CD4-positive, alpha-beta T cell treated with Interleukin-17A for 4 hours (primary cell): ENCODE measurements at places on chromosomes 1 and 21.

GRCh38 chr1:3789421-3790300, 6.6 kb downstream of the LRRC47 start:
- no peak for DNase-seq

DNA sequence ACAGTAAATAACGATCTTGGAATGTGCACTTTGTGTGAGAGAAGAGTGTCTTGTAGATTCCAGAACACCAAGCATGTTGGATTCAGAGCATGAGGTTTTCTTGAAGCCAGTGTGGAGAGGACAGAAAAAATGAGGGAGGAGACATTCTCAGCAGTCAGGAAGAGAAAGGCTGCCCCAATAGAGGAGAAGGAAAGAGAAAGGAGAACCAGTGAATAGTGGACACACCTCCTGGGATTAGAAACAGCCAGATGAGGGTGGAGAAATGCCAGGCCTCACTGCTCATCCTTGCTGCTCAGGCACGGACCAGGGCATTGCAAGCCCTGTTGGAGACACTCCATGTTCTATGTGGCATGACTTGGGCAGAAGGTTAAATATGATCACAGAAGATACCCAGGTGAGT, 69.0 kb upstream of the KAZN start:
- DNase-seq = no peak

- no peak for DNase-seq
Observed at GRCh38 chr1:87897481-87897880, 568.8 kb downstream of the LMO4 start.

DNA sequence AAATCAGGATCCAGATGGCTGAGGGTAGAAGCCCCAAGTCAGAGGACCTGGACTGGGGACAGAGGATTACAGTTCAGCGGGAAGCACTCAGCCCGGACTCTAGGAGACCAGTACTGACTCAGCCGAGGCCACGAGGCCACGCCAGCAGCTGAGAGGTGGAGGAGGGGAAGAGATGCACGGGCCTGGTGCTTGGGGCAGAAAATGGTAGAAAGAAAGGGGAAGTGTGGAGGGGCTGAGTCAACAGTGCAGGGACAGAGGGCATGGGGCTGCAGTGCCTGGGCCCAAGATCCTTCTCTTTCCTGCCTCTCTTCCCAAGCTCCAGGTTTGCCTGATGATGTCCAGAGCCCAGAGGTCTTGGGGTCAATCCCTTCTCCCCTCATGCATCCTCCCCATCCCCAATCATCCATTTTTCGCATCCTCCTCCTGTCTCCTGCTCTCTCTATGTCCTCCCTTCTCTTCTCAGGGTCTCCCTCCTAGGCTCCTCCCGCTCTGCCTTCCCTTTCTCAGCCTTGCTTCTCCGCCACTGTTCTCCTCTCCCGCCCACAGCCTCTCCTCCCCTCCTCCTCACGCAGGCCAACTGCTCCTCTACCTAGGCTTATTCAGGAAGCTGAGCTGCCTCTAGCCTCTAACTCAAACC, 7.7 kb downstream of the ARHGEF2 start:
- peak; percentile 58 for DNase-seq

GRCh38 chr1:197557302-197557701, 218.0 kb downstream of the DENND1B start:
- DNase-seq = no peak

GRCh38 chr1:8443558-8444194, 125.8 kb downstream of the SLC45A1 start:
- no peak for DNase-seq

DNA sequence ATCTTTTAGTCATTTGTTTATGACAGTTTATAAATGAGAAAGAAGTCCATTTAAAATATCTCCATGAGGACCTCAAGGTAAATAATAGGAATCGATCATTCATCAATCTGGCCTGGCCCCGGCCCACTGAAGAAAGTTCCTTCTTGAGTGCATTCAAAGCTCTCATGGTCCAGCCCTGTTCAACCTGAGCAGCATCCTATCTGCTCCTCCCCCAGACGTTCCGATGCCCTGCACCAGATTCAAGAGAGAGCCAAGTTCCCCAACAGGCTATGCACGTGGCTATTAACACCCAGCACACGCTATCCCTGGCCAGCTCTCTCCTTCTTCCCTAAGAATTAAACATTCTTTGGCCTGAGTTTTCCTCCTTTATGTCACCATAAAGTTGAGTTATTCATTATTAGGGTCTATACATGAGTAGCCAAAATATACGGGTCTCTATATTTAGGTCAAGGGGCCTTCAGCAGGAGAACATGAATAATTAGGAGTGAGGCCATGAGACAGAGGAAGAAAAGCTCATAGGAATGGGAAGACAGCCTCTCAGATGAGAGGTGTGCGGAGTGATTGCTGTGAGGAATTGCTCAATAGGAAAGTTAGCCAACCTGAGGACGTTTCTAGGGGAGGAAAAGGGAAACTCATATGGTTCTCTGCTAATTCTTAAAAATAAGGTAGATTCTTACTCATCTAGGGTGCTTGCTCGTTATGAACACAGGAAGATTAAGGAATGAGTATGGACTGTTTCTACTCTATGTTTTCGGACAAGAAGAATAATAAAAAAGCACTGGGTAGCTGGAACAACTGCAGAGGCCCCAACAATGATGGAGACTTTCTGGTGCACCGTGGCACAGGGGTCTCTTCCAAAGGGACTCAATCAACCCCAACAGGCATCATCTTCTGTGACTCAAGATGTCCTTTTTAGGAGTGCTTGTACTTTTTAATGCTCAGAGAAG, 23.6 kb downstream of the RUNX1 start:
- DNase-seq = no peak

GRCh38 chr1:245428681-245429080, 273.9 kb downstream of the KIF26B start:
- no peak for DNase-seq

- DNase-seq = no peak
Observed at GRCh38 chr1:107662971-107663370, 302.0 kb downstream of the VAV3 start.

GRCh38 chr1:208237241-208237640, 6.9 kb downstream of the PLXNA2 start:
- DNase-seq = no peak

DNA sequence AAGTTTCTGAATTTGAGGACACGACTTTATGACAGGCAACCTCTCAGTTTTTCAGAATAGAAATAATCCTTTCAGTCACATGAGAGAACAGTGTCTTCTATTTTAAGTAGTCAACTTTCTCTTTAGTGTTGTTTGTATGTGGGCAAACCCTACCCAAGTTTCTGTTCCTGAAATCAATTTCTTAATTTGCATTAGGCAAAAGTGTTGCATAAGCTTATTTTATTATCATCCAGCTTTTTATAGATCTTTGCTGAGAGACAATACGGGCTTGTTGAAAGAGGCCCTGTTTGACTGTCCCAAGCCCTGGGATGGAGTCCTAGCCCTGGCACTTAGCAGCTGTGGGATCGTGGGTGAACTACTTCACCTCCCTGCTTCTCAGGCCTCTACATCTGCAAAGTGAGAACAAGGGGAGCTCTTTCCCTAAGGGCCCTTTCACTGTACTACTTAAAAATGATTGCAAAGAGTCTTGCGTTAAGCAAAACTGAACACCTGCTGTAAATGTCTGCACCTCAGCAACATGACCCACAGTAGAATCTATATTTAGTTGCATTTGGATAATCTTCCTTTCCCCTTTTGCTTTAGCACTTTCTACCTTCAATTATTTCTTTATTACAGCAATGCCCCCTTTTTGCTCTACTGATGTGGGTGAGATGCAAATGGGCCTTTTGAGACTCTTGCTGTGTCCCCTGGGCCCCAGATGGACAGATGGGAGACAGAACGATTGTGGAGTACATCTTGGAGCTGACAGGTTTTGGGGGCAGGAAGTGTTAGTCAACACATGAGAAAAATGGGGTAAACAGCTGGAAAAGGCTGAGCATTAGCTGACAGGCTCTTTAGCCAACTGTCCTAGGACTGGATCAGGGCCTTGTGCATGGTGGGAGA, 41.0 kb upstream of the SCAF4 start:
- no peak for DNase-seq

GRCh38 chr1:166390366-166391033, 223.7 kb upstream of the FAM78B start:
- DNase-seq = no peak

- DNase-seq = peak; percentile 55
Observed at GRCh38 chr1:39672551-39672947, 642 bp upstream of the NT5C1A start.

DNA sequence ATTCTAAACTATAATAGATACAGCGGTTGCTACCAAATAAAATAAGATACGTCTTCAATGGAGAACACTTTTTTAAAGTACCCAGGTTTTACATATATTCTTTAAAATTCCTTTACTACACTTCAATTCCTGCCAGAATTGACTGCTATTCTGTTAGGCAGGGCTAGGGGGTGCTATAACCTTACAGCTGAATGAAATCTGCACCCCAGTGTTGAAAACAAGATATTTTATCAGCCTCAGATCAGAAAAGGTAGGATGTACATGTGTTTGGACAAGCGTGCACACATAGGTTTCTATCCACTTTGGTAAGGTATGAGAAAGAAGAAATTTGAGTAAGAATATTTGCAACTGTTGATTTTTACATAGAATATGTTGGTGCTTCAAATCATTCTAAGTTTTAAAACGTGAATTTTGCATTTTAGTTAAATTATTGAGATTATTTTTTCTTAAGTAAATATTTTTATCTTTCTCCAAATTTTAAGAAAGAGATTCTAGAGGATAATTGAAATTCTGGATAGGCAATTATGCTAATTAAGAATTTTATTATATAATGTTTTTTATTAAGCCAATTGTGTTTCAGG, 490.8 kb upstream of the ADGRL4 start:
- no peak for DNase-seq

- no peak for DNase-seq
Observed at GRCh38 chr1:212973426-212973825, 23.1 kb downstream of the VASH2 start.

DNA sequence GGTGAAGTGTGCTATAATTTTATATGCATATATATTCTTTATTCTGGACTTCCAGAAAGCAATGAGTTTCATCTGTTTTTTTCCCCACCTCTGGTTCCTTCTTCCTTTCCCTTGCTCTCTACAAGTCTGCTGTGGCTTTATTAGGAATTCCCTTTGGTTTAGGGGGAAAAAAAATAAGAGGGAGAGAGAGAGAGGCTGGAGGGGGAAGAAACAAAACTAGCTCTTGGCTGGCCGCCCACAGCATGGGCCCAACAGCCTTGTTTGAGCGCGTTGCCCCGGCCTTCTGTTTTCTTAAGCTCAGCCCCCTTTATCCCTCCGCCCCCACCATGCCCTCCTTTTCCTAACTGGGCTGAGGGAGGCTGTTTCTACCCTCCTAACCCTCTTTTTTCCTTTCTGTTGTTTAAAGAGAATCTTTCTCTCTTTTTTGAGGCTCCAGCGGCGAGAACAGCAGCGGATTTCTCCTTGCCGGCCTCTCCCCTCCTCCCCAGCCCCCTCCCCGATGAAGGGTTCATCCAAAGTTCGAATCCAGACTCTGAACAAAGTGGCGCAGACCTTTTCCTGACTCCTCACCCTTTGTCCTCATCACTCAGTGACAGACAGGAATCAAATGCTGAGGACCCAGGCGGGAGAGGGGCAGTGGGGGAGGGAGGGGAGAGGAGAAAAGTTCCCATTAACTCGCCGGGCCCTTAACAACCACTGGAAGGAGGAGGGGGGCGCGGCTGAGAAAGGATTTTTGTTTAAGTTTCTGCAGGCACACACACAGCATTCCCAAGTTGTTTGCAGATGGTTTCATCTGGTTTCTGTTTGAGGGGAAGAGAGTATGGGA, 29.7 kb downstream of the PBX1 start:
- DNase-seq = no peak

DNA sequence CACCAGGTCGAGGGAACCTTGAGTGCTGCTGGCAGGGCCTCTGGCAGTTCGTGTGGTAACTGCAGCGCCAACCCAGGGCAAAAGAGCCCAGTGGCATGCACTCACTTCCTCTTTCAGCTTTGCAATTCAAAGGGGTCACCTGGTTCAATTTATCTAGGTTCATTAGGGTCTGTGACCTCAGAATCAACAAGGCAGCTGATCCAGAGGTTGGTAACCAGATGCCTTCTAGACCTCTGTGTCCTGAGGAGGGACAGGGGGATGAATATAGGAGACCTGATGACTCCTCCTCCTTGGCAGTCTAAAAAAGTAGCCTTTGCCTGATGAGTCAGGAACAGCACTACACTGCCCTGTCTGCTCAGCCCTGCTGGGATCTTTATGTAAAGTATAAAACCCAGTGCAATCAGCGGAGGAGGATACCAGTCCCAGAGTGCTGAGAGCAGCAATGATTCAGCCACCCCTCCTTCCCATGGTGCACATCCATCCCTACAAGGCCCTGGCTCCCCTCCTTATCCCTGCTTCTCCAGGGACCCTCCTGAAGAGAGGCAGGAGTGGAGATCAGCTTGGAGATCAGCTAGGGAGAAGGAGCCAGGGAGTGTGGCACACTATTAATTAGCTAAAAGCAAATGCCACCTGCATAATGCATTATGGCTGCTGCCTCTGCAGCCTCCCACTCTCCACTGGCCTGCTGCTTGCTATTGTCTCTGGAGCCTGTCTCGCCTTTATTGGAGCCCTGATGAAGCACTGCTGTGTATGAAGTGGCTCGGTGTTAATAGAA, 11.2 kb upstream of the FMOD start:
- DNase-seq = no peak

DNA sequence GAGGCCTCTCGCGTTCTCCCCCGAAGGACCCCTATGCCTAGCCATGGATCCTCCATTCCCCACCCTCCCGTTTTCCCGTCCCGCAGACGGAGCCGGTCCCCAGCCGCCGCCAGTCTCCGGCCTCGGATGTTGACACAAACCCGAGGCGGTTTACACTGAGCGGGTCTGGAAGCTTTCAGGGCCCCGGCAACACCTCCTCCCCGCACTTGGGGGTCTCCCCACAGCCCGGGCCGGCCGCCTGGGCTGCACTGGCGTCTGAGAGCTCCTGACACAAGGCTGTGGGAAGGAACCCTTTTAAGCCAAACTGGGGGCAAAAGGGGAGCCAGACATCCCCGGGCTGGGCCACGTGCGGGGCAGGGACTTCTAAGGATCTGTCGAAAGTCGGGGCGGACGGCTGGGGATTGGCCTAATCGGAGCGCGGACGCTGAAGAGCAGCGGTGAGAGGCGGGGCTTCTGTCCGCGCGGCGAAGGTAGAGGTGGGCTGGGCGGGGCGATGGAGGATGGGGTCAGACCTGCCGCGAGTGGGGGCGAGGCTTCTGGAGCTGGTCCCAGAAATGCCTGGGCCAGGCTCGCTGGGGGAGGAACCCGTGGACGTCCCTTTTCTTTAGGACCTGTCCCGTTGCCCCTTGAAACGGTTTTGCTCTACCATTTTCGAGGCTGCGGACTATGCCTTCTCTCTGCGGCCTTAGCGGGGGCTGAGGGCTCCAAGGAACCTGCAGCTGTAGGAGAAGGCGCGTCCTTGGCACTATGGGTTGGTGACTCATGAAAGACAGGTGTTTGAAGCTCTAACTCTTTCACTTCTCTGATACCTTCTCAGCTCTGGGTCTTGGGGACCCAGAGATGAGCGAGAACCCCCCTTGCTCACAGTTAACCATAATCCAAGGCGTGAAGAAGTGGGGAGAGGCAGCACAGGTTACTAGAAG, 1.2 kb upstream of the HPCAL4 start:
- peak; percentile 58 for DNase-seq
